ENCODE measurements at places on chromosomes 3 and 15. TPM values are rescaled to one million over a fixed set of nuclear protein-coding genes. Genes with fewer than 3 reads are reported as not detected.

The PRICKLE2 gene
- total RNA-seq = 56.1 TPM

The IQSEC1 gene
- 5.9 TPM for total RNA-seq

The CDHR4 gene
- total RNA-seq = not detected

The COL8A1 gene
- 241 TPM for total RNA-seq

The TIMP4 gene
- total RNA-seq = 0.69 TPM

The ECE2 gene
- total RNA-seq = not detected

The SERPINI2 gene
- total RNA-seq = not detected

The HIGD2B gene
- 0.15 TPM for total RNA-seq

The HTR3E gene
- not detected for total RNA-seq

The PAQR5 gene
- 8.9 TPM for total RNA-seq

The SLC12A1 gene
- 0.17 TPM for total RNA-seq

The PML gene
- total RNA-seq = 234 TPM

The SNUPN gene
- 37.3 TPM for total RNA-seq

The OR5H6 gene
- not detected for total RNA-seq

The PLA2G4E gene
- total RNA-seq = not detected

The SCAMP5 gene
- 0.69 TPM for total RNA-seq

The LRRN1 gene
- 3.3 TPM for total RNA-seq

The VPS13C gene
- total RNA-seq = 58.5 TPM

The C3orf80 gene
- not detected for total RNA-seq

Data from renal cortical epithelial cell (primary cell).